CD8-positive, alpha-beta T cell (primary cell): ENCODE measurements at places on chromosomes 3 and 15. TPM values are rescaled to one million over a fixed set of nuclear protein-coding genes. Genes with fewer than 3 reads are reported as not detected.

DNA sequence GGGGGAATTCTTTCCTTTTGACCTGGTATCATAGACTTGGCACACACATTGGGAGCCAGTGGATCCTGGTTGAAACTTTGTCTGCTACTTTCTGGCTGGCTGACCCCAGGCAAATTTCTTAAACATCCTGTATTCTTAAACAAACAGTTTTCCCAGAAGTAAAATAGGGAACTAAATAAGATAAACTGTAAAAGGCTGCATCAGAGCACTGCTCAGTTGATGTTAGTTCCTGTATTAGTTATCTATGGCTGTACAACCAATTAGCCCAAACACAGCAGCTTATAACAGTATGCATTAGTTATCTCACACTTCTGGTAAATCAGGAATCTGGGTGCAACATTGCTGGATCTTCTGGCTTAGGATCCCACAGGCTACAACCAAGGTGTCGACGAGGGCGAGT, 73.1 kb upstream of the SLCO3A1 start:
- DNase-seq, result no peak

DNA sequence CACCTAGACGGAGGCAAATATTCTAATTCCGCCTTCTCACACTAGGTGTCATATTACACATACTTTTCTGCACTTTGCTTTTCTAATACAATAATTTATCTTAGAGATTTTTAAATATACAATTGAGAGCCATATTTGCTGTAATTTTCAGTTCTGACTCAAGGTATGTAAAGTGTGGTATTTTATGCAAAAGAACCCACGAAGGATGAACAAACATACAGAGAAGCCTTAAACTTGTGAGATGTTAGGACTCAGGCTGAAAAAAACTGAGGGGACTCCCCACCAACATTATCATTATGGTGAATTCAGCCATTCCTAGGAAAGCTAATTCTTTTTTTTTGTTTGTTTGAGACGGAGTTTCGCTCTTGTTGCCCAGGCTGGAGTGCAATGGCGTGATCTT, 9.6 kb downstream of the ZBTB11 start:
- DNase-seq, result no peak

RASL12 gene
- total RNA-seq, result not detected

DNA sequence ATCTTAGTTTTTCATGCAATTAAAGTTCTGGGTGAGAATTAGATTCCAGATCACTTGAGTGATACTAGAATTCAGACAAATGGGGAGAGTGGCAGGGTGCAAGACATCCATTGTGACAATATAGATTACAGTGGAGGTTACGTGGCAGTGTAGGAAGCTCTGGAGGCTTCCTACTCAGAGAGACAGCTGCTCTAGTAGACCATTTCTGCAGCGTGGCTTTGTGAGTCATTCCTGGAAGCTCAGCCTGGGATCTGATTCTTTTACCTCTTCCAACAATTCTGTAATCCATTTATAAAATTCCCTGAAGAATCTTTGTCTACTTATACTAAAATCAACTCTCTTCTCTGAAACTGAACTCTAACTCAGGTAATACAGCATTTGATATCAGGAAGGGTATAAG, 90.4 kb upstream of the ASB14 start:
- no peak for DNase-seq

- DNase-seq, result no peak
Observed at GRCh38 chr3:106121491-106122289, 252.9 kb upstream of the CBLB start.

GRCh38 chr3:182703233-182703632, 90.1 kb upstream of the ATP11B start:
- DNase-seq, result no peak

ATR gene
- total RNA-seq, result 26.7 TPM

KNG1 gene
- total RNA-seq, result not detected

DNA sequence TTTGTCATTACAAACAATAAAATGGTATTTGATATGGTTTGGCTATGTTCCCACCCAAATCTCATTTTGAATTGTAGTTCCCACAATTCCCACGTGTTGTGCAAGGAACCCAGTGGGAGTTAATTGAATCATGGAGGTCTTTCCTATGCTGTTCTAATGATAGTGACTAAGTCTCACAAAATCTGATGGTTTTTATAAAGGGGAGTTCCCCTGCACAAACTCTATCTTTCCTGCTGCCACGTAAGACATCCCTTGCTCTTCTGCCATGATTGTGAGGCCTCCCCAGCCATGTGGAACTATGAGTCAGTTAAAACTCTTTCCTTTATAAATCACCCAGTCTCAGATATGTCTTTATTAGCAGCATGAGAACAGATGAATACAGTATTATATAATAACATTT, 15.4 kb upstream of the AADAC start:
- no peak for DNase-seq
